ENCODE measurements at places on chromosomes 6 and 20.

DNA sequence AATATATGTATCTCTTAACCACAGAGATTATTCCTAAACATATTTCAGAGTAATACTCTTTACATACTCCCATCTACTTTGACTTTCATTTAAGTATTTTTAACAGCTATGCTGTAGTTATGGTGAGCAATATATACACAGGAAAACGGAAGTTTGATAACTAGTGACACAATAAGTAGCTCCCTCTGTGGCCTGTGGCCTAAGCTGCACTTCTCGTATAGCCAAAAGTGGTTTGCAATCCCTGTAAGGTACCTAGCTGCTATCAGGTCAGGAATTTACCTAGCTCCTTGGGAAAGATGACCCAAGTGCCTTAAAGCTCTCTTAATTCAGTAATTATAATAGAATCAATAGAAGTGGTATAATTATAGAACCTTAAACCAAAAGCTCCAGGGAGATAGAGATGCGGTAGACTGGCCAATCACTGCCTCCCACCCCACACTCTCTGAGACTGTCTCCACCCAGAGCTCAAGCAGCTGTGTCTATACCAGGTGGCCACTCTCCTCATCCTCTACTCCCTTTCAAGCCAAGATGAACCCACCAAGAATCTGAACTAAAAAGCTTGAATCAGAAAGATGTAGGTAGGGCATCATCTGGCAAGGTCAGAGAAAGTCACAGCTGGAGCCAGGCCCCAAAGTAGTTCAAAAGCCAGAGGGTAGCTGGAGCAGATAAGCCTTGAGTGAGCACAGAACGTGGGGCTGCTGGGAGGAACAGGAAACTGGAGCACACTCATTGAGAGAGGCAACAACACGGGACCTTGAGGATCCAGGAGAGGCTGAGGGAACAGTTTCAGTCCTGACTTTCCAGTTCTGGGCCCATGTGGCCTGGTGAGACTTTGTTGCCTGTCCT, 84.9 kb upstream of the ASF1A start:
- no peak for DNase-seq

- DNase-seq, result no peak
These were observed 234.7 kb upstream of the SASH1 start for GRCh38 chr6:148107911-148108310.

- DNase-seq, result no peak
These were observed 31.2 kb upstream of the RPS6KA2 start for GRCh38 chr6:166658115-166658791.

GRCh38 chr20:50425076-50425475, 85.1 kb upstream of the PTPN1 start:
- DNase-seq, result no peak
